ENCODE measurements at places on chromosomes 5 and 9. TPM values are rescaled to one million over a fixed set of nuclear protein-coding genes. Genes with fewer than 3 reads are reported as not detected.

DNA sequence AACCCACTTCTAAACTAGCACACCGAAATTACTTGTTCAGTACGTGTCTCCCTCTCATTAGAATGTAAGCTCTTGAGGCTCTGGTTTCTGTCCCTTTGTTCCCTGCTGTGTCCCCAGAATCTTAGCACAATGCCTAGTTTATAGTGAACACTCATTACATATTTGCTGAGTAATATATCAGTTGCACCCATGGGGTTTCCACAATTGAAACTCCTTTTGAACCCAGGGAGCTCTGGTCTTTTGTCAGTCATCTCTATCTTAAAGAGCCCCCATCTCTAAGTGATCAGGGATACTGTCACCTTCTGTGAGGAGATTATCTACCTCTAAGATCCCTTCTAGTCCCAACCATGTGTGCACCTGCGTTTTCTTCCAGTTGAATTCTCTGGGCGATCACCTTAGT, 12.8 kb downstream of the CAMK4 start:
- no peak overlapping the region for H3K4me3 ChIP-seq
- DNase-seq: no peak
- H3K27me3 ChIP-seq: peaks cover 16% of the 10 kb centered on the region
- H3K36me3 ChIP-seq: no peaks in the 10 kb centered on the region

DNA sequence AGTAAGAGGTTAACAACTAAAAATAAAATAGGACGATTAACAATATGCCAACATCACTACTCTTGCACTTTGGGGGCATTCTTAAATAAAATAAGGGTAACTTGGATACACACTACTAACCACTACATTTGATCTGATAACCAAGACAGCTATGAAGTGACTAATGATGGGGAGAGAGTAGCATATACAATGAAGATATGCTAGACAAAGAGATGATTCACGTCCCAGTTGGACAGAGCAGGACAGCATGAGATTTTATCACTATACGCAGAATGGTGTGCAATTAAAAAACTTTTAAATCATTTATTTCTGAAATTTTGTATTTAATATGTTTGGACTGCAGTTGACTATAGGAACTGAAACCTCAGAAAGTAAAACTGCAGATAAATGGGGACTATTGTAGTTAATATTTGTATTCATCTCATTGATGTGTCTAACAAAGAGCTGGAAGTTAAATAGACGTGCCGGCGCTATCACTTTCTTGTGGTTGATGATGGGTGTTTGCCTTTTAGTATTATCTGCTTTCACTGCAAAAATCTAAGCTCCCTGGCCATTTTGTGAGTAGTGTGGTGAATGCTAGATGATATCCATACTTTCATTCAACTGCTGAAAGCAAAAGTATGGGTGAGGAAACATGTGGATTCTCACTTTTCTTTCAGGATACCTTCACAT, 18.7 kb downstream of the GIN1 start:
- DNase-seq: no peak
- no peaks in the 10 kb centered on the region for H3K4me1 ChIP-seq
- H3K27me3 ChIP-seq: no peaks in the 10 kb centered on the region
- no peak overlapping the region for H3K4me3 ChIP-seq
- H3K27ac ChIP-seq: no peak overlapping the region
- H3K36me3 ChIP-seq: peaks cover 6% of the 10 kb centered on the region

GRCh38 chr9:108919517-108919916, 14.4 kb downstream of the ELP1 start:
- no peak overlapping the region for H3K4me3 ChIP-seq
- H3K27ac ChIP-seq: no peak overlapping the region
- peaks cover 29% of the 10 kb centered on the region for H3K36me3 ChIP-seq
- no peaks in the 10 kb centered on the region for H3K27me3 ChIP-seq

DNA sequence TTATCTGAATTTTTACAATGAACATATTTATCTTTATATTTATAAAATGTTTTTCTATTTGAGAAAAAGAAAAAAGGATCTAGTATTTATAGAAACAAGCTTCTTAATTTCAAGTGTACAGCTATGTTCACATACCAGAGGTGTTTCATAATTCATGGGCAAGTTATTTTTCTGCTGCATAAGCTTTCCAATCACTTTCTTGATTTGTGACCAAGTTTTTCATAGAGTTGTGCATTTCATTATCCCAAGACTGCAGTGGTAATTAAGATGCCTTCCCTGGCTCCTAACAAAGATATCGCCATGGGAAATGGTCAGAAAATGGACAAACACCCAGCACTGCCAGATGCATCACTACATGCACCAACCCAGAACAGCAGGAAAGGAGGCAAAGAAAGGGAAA, 124.6 kb downstream of the GNAQ start:
- no peak for DNase-seq
- no peak overlapping the region for H3K4me3 ChIP-seq
- peaks cover 35% of the 10 kb centered on the region for H3K4me1 ChIP-seq
- no peaks in the 10 kb centered on the region for H3K27me3 ChIP-seq
- peaks cover 1% of the 10 kb centered on the region for H3K36me3 ChIP-seq

Gene SLC36A3
- total RNA-seq: not detected

GRCh38 chr5:15483351-15484097, 16.5 kb upstream of the FBXL7 start:
- no peaks in the 10 kb centered on the region for H3K36me3 ChIP-seq
- H3K4me1 ChIP-seq: no peaks in the 10 kb centered on the region
- no peak overlapping the region for H3K4me3 ChIP-seq
- no peak for DNase-seq

DNA sequence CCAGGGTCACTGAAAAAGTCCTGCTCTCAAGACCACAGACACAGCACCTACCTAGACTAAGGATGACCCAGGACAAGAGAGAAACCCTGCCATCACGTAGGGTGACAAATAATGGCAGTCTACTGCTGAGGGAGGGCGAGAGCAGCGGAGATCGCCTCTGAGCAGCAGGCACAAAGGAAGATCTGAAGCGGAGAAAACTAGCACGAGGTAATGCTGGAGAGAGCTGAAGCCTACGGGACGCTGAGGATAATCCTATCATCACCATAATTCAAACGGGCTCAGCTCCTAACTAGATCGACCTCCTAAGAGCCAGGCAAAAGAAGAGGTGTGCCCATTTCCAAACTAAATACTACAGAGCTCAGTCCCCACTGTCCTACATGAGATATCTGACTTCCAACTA, 41.3 kb downstream of the FBXO10 start:
- no peak for DNase-seq
- no peaks in the 10 kb centered on the region for H3K27me3 ChIP-seq
- peaks cover 26% of the 10 kb centered on the region for H3K36me3 ChIP-seq
- no peaks in the 10 kb centered on the region for H3K4me1 ChIP-seq

DNA sequence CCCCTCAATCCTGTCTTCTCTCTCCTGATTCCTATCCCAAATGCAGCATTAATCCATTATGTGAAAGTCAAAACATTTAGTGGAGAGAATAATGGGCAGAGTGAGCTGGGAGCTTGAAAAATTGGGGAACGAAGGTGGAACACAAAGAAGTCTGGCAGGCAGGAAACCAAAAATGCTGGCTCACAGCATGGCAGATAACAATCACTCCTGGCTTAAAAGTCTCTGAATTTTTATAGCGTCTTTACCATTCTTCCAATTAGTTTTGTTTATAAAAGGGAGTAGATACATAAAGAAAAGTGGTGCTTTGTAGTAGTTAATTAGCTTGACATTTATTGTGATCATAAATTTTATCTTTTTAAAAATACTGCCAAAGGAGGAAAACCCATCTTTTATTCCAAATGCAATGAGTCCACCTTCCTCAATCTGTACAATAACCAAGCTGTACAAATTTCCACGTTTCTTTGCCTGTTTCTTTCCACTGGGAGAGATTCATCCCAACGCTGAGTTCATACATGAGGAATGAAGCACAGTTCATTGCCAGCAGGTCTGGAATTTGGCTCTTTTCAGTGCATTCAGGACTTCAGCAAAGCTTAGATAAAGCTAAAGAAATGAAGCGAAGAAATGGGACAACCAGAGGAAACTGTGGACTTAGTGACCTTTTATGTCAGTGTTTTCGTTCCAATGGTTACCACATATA, 174.7 kb downstream of the HMHB1 start:
- H3K27ac ChIP-seq: peak overlapping the region; percentile 61
- H3K4me1 ChIP-seq: peaks cover 37% of the 10 kb centered on the region
- DNase-seq: no peak
- no peaks in the 10 kb centered on the region for H3K27me3 ChIP-seq

Gene SURF4
- 243 TPM for total RNA-seq

- H3K4me1 ChIP-seq: peaks cover 55% of the 10 kb centered on the region
- no peak for DNase-seq
- H3K27me3 ChIP-seq: no peaks in the 10 kb centered on the region
- peak overlapping the region; percentile 92 for H3K27ac ChIP-seq
- peak overlapping the region; percentile 11 for H3K4me3 ChIP-seq
- peaks cover 8% of the 10 kb centered on the region for H3K36me3 ChIP-seq
Measured at GRCh38 chr5:172952034-172952511, 7.2 kb upstream of the RPL26L1 start.

DNA sequence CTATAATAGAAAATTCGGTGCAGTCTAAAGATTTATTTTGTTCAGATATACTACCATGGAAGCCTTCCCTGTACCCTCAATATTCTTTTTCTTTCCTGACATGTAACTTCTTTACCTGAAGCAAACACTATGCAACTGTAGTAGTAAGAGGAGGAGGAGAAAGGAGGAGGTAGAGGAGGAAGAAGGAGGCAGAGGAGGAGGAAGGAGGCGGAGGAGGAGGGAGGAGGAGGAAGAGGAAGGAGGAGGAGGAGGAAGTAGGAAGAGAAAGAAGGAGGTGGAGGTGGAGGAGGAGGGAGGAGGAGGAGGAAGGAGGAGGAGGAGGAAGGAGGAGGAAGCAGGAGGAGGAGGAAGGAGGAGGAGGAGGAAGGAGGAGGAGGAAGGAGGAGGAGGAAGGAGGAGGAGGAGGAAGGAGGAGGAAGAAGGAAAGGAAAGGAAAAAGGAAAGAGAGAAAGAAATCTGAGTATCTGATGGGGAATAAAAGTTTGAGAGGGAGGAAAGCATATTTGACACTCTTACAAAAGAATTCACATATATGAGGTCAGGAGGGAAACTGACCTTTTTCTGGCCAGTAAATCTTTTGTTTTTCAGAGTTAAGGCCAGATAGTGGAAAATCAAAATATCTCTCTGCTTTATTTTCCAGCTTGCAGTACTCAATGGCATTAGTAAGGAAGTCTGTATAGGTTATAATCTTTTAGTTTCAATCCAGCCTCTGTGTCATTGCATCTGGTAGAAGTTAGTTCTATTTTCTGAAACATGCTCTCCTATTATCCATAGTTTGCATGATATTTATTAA, 114.5 kb upstream of the LPAR1 start:
- H3K4me1 ChIP-seq: peaks cover 11% of the 10 kb centered on the region
- H3K4me3 ChIP-seq: no peak overlapping the region
- no peak overlapping the region for H3K27ac ChIP-seq
- no peaks in the 10 kb centered on the region for H3K36me3 ChIP-seq

- no peak overlapping the region for H3K27ac ChIP-seq
- DNase-seq: peak; percentile 55
- H3K27me3 ChIP-seq: no peaks in the 10 kb centered on the region
Measured at GRCh38 chr5:10562201-10563109, 1.4 kb upstream of the ANKRD33B start.

DNA sequence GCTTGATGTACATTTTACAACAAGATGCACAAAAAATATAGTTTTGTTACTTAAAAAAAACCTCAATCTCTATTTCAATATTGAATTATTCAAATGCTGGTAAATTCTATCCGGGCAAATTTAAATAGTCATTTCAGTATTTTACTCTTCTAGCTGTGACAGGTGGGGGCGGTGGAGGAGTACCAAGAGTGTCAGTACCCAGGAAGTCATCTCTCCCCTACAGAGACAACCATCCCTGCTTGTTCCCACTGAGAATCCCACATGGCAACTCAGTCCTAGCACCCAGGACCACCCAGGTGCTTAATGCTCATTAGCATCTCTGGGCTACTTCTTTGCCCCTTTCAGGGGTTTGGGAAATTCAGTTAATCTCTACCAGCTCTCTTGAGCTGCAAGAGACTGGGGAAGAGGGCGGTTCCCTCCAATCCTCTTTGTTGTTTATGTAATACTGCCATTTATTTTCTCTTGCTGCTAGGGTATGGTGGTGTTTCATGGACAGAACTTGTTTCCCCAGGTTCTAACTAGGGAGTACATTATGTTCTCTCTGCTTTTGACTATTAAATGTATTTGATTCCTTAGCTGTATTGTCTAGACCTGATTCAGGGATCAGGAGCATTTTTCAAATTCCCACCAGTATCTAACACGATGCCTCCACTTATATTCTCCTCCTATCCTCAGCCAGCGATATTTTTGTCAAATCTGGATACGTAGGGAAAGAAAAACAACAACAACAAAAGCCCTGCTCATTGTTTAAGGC, 122.5 kb downstream of the CDH18 start:
- peak overlapping the region; percentile 38 for H3K4me3 ChIP-seq
- no peaks in the 10 kb centered on the region for H3K36me3 ChIP-seq
- no peak for DNase-seq
- H3K4me1 ChIP-seq: peaks cover 9% of the 10 kb centered on the region
- H3K27ac ChIP-seq: no peak overlapping the region
- H3K27me3 ChIP-seq: peaks cover 6% of the 10 kb centered on the region

Gene DOCK2
- total RNA-seq: 3.1 TPM

DNA sequence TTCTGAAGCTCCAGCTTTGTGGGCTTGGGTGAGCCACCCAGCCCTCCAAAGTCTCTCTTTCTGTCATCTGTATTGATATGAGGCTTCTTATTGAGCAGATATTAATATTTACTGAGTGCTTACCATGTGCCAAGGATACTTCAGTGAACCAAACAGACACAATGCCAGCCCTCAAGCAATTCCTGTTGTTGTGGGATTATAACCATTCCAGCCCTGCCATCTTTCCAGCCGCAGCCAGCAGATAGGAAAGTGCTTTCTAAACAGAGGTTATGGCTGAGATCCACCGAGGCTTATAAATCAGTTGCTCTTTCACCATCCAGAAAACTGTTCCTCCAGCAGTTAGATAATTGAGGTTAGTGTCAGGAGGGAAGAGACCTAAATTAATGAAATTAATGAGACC, 137.7 kb upstream of the ALDH1B1 start:
- H3K27me3 ChIP-seq: peaks cover 3% of the 10 kb centered on the region
- H3K4me1 ChIP-seq: no peaks in the 10 kb centered on the region
- no peak overlapping the region for H3K27ac ChIP-seq
- no peak for DNase-seq
- no peak overlapping the region for H3K4me3 ChIP-seq

- H3K27me3 ChIP-seq: no peaks in the 10 kb centered on the region
- H3K4me1 ChIP-seq: peaks cover 9% of the 10 kb centered on the region
- H3K27ac ChIP-seq: no peak overlapping the region
- H3K4me3 ChIP-seq: no peak overlapping the region
- no peak for DNase-seq
Measured at GRCh38 chr5:177332896-177333260, 18.6 kb downstream of the LMAN2 start.

- peaks cover 2% of the 10 kb centered on the region for H3K4me1 ChIP-seq
- no peak overlapping the region for H3K27ac ChIP-seq
- H3K4me3 ChIP-seq: no peak overlapping the region
- no peak for DNase-seq
- peaks cover 23% of the 10 kb centered on the region for H3K36me3 ChIP-seq
Measured at GRCh38 chr9:128391956-128392301, 20.8 kb downstream of the URM1 start.

GRCh38 chr5:104170926-104171325, 608.3 kb upstream of the NUDT12 start:
- H3K27me3 ChIP-seq: no peaks in the 10 kb centered on the region
- no peak overlapping the region for H3K4me3 ChIP-seq
- no peaks in the 10 kb centered on the region for H3K4me1 ChIP-seq
- no peaks in the 10 kb centered on the region for H3K36me3 ChIP-seq

Gene CDH6
- 55.5 TPM for total RNA-seq

Gene IFNE
- not detected for total RNA-seq
